ENCODE measurements at places on chromosomes 4 and X.

- DNase-seq, result no peak
Measured at GRCh38 chr4:144507311-144508101, 138.4 kb upstream of the HHIP start.

DNA sequence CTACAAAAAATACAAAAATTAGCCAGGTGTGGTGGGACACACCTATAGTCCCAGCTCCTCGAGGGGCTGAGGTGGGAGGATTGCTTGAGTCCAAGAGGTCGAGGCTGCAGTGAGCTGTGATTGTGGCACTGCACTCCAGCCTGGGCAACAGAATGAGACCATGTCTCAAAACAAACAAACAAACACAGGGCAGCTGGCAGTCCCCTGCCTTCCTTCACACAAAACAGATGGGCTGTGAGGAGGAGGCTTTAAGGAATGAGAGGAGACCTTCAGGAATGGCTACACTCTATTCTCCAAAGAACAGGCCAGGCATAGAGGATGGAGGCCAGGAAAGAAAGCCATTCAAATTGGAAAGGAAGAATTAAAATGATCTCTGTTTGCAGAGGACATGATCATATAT, 65.6 kb upstream of the MAML3 start:
- DNase-seq, result no peak

DNA sequence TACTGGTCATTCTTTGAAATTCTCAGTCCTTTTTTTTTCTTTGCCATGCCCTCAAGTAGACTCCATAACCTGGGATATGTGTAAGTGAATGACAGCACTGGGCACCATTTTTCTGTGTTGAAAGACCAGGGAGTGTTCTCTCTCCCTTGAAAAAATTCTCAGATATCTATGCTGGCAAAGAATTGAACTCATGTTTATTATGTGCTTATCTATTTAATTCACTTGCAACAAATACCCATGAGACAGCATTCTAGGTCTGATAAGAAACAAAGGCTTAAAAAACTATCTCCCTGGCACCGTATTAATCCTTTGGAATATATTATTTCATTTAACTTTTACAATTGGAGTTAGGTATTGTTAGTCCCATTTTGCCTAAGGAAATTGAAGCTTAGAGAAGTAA, 36.7 kb downstream of the LARP7 start:
- no peak for DNase-seq

GRCh38 chrX:39819921-39820849, 277.6 kb downstream of the BCOR start:
- no peak for DNase-seq
